Left cardiac atrium (tissue), 4 donors: ENCODE measurements at places on chromosomes 7 and 10. TPM values are rescaled to one million over a fixed set of nuclear protein-coding genes. Genes with fewer than 3 reads are reported as not detected.

GRCh38 chr7:48097521-48098231 is 8.6 kb downstream of the UPP1 start:
- no peak for DNase-seq

DNA sequence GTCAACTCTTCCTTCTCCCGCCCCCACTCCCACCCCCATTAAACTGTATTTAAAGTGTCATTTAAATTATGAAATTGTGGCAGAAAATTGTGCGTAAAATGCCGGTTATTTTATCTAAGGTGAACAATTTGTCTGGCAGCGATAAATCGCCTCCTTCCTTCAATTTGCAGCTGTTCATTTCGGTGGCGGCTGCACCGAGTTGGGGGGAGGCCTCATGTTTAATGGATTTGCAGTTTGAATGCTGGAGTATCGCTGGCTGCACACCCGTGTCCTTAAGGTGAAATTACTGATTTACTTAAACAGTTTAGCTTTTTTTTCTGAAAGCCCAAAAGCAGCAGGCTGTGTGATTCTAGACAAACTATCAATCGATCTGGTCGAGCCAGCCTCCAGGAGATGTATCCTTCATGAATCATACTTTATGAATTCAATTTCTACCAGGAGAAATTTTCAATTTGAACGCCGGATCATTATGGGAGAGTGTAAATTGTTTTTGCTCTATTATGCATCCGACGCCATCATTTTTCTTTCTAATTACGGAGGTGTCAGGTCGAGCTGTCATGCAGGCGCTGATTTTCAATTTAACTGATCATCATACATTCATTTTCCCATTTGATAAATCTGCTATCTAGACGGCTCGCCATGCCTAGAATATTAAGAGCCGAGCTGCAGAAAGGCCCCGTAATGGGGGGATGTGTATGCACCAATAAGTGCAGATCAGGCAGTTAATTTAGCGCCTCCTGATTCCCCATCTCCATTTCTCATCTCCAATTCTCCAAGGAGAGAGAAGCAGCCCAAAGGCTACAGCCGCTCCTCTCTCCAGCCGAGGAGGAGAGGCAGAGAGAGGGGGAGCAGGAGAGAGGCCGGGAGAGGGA is 6.5 kb downstream of the UNCX start:
- no peak for DNase-seq

- no peak for DNase-seq
These were observed 15.7 kb upstream of the NDUFA5 start for GRCh38 chr7:123573341-123573740.

DNA sequence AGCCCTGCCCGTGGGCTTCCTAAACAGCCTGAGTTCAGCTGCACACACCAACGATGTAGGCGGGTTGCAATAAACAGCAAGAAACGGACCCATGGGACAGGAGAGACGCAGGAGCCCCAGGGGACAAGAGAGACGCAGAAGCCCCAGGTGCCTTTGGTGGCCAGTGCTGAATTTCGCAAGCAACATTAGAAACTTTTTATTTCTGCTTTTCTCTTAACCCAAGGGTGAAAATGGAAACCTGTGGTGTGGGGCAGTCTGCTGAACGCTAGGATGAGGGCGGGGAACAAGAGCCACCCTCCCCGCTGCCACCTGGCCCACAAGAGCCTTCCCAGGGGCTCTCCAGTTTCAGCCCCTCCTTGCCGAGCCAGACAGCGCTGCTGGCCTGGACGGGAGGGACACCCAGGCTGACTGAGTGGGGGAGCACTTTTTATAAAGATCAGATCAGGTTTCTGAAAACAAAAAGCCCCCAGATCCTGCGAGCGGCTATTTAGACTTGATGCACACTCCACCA is 20.0 kb upstream of the GPR146 start:
- DNase-seq: no peak

- DNase-seq: peak; percentile 85
These were observed 18.4 kb upstream of the PDGFA start for GRCh38 chr7:537911-538634.

- DNase-seq: no peak
These were observed 26.3 kb downstream of the IGF2BP3 start for GRCh38 chr7:23443974-23444373.

DNA sequence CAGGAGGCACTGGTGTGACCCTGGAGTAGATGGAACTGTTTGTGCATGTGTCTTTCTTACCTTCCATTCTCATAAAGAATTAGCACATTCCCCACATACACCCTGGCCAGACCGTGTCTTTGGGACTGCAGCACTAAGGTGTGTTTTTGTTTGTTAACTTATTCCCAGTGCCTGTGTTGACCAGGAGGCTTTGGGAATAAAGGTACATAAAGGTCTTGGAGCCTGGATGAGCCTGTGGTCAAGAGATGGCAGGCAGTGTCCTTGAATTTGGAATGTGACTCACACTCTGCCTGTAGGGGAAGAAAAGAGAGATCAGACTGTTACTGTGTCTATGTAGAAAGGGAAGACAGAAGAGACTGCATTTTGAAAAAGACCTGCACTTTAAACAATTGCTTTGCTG is 137.6 kb downstream of the LYZL1 start:
- no peak for DNase-seq

DNA sequence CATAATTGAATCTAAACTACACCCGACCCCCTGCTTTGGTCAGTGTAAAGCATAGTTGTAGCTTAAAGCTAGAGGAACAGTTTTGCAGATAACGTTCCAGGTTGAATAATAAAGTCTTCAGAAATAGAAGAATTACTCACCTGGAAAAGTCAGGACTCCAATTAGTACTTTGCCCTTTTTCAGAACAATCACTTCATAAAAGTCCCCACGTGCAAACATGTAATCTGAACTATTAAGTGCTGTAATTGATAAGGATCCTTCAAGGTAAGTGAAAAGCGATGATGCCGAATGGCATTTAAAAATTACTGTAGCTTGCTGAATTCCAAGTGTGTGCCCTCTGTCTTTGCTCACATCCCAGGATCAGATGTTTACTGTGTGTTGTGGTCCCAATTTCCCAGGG is 53.6 kb upstream of the INSYN2A start:
- no peak for DNase-seq

DNA sequence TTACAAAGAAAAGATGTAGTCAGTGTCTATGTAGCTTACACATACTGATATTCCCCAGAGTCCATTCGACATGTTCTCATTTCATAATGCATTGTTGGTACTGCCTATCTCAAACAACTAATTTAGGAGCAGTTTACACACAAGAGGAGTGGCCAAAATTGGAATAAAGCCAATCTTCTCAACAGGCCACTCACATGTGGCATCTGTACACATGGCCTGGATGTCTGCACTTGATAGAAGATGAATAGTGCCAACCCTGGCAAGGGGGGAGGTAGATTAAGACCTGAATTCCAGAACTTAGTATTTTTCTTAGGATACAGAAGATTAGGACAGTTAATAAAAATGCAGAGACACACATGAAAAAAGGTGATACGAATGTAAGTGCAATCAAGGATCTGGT is 125.3 kb upstream of the STARD3NL start:
- DNase-seq: no peak

- no peak for DNase-seq
These were observed 19.7 kb downstream of the LIMK1 start for GRCh38 chr7:74103219-74103772.

GRCh38 chr10:110022716-110023504 is 15.1 kb downstream of the ADD3 start:
- DNase-seq: no peak

- DNase-seq: no peak
These were observed 18.1 kb downstream of the CFAP58 start for GRCh38 chr10:104371753-104372152.

- no peak for DNase-seq
These were observed 30.1 kb upstream of the PAXIP1 start for GRCh38 chr7:155032978-155033377.

The PLAU gene
- total RNA-seq: 9.2 TPM

The GOLGA7B gene
- 2.4 TPM for total RNA-seq

The FFAR4 gene
- 1.4 TPM for total RNA-seq

The TCF7L2 gene
- total RNA-seq: 16.3 TPM

The CALML5 gene
- total RNA-seq: not detected

The TMEM139 gene
- 4.1 TPM for total RNA-seq

The KIFBP gene
- total RNA-seq: 33.7 TPM

The C10orf67 gene
- 0.27 TPM for total RNA-seq
